ENCODE measurements at places on chromosomes 5 and 9.

- DNase-seq = no peak
Measured at GRCh38 chr9:106758911-106759310, 104.1 kb upstream of the ZNF462 start.

DNA sequence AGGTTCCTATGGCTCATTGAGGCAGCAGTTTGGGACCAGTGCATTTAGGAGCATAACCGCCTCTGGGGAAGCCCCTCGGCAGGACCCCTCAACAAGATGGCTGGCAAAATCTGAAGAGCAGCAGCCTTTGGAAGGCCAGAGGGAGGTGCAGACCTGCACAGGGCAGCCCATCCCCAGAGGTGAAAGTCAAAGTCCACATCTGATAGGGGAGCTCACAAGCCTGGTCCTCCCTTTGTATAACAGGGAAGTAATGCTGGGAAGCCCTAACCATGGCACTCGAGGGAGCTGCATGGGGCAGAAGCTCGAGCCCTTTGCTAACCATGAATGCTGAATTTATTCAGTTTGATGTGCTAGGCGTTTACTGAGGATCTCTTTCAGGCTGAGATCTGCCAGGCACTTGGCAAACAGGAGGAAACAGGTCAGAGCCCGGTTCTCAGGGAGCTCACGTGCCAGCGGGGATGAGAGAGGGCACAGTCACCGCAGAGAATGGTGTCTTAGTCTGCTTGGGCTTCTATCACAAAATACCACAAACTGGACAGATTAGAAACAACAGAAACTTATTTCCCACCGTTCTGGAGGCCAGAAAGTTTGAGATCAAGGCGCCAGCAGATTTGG lies 114.1 kb downstream of the GABBR2 start:
- DNase-seq = no peak

DNA sequence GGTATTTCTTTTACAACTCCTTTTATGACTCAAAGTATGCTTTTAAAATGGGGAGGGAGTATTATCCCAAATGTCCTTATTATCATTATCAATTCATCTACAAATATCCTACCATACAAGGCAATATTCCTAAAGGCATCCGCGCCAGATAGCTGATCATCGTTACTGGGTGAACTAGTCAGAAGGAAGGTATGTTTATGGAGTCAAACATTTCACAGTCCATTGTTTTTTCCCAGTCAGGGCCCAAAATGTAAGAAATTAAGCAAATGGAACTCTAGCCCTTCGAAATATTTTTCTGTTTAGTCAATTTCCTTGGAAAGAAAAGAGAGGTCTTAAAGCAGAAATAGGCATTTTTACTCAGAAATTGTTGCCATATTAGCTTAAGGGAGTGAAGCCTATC lies 188.5 kb upstream of the CCNG1 start:
- no peak for DNase-seq

- DNase-seq = no peak
Measured at GRCh38 chr5:129905473-129906176, 1.4 kb downstream of the CHSY3 start.

- no peak for DNase-seq
Measured at GRCh38 chr5:19903611-19904010, 84.4 kb downstream of the CDH18 start.

GRCh38 chr5:142941245-142941644 lies 171.1 kb downstream of the ARHGAP26 start:
- DNase-seq = no peak

DNA sequence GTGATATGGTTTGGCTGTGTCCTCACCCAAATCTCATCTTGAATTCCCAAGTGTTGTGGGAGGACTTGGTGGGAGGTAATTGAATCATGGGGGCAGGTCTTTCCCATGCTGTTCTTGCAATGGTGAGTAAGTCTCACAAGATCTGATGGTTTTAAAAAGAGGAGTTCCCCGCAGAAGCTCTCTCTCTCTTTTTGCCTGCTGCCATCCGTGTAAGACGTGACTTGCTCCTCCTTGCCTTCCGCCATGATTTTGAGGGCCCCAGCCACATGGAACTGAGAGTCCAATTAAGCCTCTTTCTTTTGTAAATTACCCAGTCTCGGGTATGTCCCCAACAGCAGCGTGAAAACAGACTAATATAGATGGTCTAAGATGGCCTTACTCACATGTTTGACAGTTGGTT lies 210.1 kb downstream of the FBXL17 start:
- no peak for DNase-seq

DNA sequence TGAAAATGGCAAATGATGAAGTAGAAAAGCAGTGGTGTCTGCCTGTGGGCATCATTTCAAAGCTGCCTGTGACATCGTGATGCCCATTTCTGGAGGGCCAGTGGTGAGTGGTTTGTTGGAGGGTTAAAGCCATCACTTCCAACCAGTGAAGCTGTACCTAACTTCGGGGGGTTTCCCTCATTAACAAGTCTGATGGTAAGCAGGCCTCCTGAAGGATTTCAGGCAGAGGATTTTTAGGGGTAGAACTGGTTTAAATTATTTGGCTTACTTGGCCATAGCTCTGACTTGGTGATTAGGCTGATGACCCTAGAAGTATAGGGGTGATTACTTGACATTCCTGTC lies 10.7 kb downstream of the TNFAIP8 start:
- DNase-seq = no peak

GRCh38 chr9:78863531-78863930 lies 566.6 kb downstream of the PSAT1 start:
- DNase-seq = no peak

- DNase-seq = no peak
Measured at GRCh38 chr5:169064093-169064492, 236.8 kb downstream of the SLIT3 start.
